ENCODE measurements at places on chromosomes 4 and X. TPM values are rescaled to one million over a fixed set of nuclear protein-coding genes. Genes with fewer than 3 reads are reported as not detected.

Gene SYN1
- total RNA-seq, result 0.85 TPM

Gene SHROOM3
- total RNA-seq, result 67.3 TPM

Gene TKTL2
- total RNA-seq, result not detected

Gene YIPF7
- not detected for total RNA-seq

Gene NFXL1
- total RNA-seq, result 16.0 TPM

Gene NSG1
- total RNA-seq, result 9.5 TPM

Gene HAND2
- 0.31 TPM for total RNA-seq

GRCh38 chr4:183099537-183100297 lies 660 bp downstream of the WWC2 start:
- H3K4me1 ChIP-seq, result peaks cover 12% of the 10 kb centered on the region
- no peaks in the 10 kb centered on the region for H3K36me3 ChIP-seq
- H3K4me3 ChIP-seq, result peak overlapping the region; percentile 67
- H3K27ac ChIP-seq, result peak overlapping the region; percentile 98
- peak; percentile 56 for DNase-seq
- H3K27me3 ChIP-seq, result no peaks in the 10 kb centered on the region

DNA sequence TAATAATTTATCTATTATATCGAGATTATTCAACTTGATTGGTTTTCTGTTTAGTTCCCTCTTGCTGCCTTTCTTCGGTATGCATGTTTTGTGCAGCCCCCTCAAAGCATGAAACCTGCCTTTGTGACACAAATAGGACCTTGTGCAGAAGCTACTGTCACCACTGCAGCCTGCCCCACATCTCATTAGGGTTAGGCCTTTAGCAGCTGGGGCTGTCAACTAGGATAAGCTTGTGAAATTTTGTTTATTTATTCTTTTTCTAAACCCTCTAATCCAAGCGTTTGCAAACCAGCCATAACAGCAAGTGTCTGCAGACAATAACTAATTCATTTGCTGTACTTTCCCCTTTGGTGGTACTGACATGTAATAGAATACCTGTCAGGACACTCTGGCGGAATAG lies 258.9 kb downstream of the RCHY1 start:
- H3K27me3 ChIP-seq, result no peaks in the 10 kb centered on the region
- no peaks in the 10 kb centered on the region for H3K36me3 ChIP-seq

DNA sequence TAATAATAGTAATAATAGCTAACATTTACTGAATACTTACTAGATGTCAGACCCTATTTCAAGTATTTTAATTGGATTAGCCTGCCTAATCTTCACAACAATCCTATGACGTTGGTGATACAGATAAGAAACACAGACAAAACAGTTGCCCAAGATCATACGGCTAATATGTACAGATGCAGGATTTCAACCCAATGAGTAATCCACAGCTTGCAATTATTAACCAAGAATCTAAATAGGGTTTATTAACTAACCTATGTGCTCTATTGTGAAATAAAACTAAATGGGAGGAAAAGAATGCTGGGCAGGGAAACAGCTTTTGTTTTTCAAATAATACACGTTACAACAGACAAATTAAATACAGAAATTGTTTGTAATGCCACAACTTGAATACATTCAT lies 23.4 kb downstream of the FBXO8 start:
- no peak overlapping the region for H3K27ac ChIP-seq
- no peaks in the 10 kb centered on the region for H3K27me3 ChIP-seq
- no peak overlapping the region for H3K4me3 ChIP-seq
- H3K36me3 ChIP-seq, result no peaks in the 10 kb centered on the region
- DNase-seq, result peak; percentile 44

DNA sequence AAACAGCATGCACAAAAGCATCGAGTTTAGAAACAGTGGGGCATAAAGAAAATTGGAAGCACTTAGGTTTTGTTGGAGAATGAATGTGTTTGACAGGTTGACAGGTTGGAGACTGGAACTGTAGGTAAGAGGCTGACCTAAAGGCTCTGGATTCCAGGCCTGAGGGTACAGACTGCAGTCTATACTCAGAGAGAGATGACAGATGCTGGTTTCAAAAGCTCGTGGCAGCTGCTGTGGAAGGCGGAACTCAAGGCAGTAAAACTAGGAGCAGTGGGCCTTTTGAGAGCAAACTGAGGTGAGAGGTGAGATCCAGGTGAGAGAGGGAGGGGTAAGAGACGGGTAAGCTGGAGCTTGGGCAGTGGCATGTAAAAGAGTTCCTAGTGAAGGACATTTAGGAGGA lies 415.2 kb downstream of the TRIML1 start:
- H3K4me1 ChIP-seq, result peaks cover 4% of the 10 kb centered on the region
- no peak for DNase-seq
- H3K36me3 ChIP-seq, result no peaks in the 10 kb centered on the region

GRCh38 chr4:71360844-71361243 lies 22.0 kb downstream of the SLC4A4 start:
- DNase-seq, result no peak
- H3K36me3 ChIP-seq, result no peaks in the 10 kb centered on the region
- H3K4me3 ChIP-seq, result no peak overlapping the region
- no peaks in the 10 kb centered on the region for H3K27me3 ChIP-seq
- no peaks in the 10 kb centered on the region for H3K4me1 ChIP-seq

DNA sequence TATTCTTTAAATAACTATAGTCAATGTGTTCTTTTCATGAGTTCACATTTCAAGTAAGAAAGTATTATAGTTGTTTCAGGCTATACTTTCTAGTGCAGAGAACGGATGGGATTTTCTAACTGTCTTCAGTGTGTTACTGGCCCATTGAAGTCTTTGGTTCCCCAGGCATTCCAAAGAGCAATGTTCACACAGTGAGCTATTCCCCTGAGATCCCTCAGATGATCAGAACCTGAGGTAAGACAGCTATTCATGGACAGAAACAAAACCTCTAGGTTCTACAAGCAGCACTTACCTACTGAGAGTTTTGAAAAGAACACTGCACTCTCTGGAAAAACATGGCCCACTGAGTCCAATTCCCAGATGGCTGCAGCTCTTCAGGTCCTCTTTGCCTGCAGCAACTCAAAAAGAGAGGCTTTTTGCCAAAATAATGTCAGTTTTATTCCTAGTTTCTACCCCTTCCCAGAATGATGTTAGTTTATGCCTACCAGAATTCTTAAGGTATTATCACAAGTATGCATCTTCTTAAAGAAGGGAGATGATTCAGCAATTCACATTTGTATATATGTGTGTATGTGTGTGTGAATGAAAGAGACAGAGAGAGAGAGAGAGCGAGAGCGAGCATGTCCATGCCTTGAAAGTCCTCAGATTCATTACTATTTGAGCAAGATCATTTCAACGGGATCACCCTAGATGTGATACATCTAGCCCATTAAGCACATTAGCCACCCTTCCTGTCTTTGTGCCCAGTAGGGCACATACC lies 146.1 kb downstream of the PDHA2 start:
- no peak for DNase-seq
- H3K4me1 ChIP-seq, result no peaks in the 10 kb centered on the region

DNA sequence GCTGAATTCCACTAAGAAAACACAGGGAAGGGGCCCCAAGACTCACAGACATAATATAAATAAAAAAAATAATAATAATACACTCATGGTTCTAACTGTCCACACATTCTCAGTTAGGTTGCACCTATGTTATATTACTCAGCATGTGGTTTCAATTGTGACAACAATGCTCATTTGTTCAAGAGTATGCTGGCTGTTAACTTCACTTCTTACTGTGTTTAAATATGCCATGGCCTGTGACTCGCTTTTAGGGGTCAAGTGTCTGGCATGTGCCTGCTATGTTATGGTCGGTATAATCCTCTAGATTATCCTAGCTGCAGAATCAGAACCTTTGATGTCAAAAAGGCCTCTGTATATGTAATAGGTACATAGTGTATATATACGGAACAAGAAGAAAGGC lies 324.8 kb upstream of the INTU start:
- H3K27ac ChIP-seq, result no peak overlapping the region
- DNase-seq, result no peak
- no peaks in the 10 kb centered on the region for H3K36me3 ChIP-seq
- no peaks in the 10 kb centered on the region for H3K27me3 ChIP-seq
- no peaks in the 10 kb centered on the region for H3K4me1 ChIP-seq

DNA sequence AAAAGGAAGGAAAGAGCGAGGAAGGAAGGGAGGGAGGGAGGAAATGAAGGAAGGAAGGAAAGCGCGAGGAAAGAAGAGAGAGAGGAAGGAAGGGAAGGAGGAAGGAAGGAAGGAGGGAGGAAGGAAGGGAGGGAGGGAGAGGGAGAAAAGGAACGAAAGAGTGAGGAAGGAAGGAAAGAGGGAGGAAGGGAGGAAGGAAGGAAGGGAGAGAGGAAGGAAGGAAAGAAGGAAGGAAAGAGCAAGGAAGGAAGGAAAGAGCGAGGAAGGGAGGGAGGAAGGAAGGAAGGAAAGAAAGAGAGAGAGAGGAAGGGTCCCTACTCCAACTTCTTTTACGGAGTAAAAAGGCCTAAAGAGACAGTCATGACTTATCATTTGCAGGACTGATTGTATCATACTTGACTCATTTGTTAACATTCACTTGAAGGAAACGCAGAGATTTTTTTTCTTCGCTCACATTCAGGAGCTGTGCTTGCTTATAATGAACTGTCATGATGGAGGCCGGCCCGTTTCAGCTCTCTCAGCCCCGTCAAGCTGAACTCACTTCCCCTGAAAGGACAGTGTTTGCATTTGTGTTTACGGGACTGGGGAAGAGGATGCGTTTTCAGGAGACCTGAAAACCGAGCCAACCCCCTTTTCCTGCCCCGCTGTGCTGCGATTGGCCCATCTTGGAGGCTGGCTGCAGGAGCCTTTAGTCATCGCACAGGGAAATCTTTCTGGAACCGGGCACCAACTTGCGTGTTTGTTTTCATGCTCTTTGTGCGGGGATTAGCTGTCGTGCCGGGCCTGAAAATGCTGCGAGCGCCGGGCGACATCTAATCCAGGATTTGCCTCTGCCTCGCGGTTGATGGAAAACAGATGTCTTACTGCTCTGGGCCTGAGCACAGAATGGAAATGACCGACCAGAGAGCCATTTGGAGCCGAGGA lies 17.8 kb downstream of the TRIM2 start:
- no peaks in the 10 kb centered on the region for H3K27me3 ChIP-seq
- peak; percentile 87 for DNase-seq
- H3K4me1 ChIP-seq, result peaks cover 11% of the 10 kb centered on the region
- H3K27ac ChIP-seq, result peak overlapping the region; percentile 91

DNA sequence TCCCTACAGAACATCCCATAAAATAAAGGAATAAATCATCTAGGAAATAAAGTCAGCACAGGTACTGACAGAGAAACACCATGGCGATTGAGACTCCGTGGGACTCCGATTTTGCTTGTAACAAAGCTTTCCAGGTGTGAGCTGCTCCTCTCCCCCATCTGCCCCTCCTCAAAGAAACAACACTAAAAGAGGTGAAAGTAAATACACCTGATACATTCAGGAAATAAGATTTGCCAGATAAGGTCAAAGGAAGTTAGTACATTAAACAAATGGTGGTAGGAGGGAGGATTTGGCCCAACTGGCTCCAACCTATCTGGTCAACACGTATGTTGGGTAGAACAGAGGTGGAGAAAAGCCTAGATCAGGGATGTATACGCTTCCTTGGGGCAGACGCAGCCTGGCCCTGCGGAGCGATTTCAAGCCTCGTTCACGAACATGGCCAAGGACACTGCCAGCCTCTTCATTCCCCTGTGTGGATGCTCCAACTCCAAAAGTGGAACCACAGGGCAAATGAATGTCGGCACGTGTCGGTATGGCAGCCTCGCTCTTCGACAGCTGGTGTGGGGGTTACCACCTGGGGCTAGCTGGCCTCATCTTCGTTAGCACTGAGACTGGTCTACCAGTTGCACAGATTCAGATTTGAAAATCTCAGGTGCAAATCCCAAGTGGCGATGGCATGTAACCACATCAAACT lies 162.5 kb downstream of the AFAP1 start:
- no peak overlapping the region for H3K27ac ChIP-seq
- H3K4me3 ChIP-seq, result no peak overlapping the region
- H3K27me3 ChIP-seq, result no peaks in the 10 kb centered on the region
- peaks cover 7% of the 10 kb centered on the region for H3K36me3 ChIP-seq
- H3K4me1 ChIP-seq, result peaks cover 11% of the 10 kb centered on the region

DNA sequence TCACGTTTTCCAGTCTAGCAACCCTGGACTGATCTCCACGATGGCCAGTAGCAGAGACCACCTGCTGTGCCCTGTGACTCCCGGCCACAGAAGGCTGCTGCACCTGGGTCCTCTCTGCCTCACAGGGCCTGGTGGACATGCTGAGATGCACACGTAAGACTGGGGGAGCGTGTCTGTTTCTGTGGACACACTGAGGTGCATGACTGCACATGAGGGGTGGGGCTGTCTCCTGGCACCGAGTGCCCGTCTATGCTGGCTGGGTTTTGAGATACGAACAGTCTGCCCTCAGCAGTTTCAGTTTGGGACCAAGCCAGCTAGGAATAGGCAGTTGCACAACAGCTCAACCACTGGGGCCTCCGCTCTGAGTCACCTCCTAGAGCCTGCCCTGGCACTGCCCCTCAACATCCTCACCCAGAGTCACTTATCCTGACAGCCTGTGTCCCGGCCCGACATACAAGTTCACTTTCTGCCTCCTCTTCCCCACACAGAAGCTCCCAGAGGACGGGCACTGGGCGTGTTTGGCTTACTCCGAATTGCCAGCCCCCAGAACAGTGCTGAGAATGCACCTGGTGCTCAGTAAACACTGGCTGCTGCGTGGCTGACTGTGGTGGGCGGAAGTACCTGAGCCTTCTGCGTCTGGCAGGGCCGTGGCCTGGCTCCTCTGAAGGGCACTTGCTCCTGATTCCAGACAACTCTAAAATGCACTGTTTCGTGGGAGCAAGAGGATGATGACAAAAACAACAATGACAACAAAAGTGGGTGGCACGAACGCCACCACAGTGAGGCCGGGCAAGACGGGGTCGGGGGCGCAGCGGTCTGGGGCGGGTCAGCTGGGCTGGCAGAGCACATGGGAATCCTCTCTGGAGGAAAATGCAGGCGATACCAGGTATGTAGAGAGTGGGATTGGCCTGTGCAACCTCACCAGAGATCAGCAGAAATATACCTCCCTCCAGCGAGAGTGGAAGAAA lies 30.9 kb downstream of the RNF212 start:
- H3K36me3 ChIP-seq, result no peaks in the 10 kb centered on the region
- H3K4me3 ChIP-seq, result no peak overlapping the region
- H3K4me1 ChIP-seq, result peaks cover 12% of the 10 kb centered on the region
- peak overlapping the region; percentile 51 for H3K27ac ChIP-seq
- DNase-seq, result peak; percentile 73
- no peaks in the 10 kb centered on the region for H3K27me3 ChIP-seq

DNA sequence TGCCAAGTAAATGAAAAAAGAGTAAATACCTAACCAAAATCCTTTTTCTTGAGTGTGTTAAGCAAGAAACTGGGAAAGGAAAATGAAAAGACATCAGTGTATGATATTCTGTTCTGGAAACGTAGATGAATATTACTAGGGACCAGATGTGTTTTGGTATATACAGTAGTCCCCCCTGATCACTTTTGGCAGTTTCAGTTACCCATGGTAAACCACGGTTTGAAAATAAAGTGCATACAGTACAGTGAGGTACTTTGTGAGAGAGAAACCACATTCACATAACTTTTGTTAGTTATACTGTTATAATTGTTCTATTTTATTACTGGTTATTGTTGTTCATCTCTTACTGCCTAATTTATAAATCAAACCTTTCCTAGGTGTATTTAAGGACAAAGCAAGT lies 250.9 kb downstream of the TENM3 start:
- H3K27ac ChIP-seq, result no peak overlapping the region
- H3K27me3 ChIP-seq, result no peaks in the 10 kb centered on the region
- H3K4me1 ChIP-seq, result no peaks in the 10 kb centered on the region
- no peak overlapping the region for H3K4me3 ChIP-seq
- DNase-seq, result no peak

GRCh38 chr4:185787926-185788679 lies 23.9 kb downstream of the SORBS2 start:
- H3K36me3 ChIP-seq, result no peaks in the 10 kb centered on the region
- H3K27ac ChIP-seq, result no peak overlapping the region
- no peak for DNase-seq
- no peaks in the 10 kb centered on the region for H3K27me3 ChIP-seq
- H3K4me3 ChIP-seq, result no peak overlapping the region

Data from kidney (tissue), 22 donors.